ENCODE measurements at places on chromosomes 7 and 10.

DNA sequence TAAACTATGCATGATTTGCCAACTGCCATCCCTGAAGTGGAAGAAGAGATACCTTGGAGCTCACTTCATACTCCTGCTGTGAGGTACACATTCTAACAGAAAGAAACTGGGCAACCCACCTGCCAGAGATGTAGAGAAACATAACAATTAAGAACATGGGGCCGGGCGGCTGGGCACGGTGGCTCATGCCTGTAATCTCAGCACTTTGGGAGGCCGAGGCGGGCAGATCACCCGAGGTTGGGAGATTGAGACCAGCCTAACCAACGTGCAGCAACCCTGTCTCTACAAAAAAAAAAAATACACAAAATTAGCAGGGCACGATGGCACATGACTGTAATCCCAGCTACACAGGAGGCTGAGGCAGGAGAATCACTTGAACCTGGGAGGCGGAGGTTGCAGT lies 402.6 kb upstream of the ANKRD30A start:
- no peak for DNase-seq

DNA sequence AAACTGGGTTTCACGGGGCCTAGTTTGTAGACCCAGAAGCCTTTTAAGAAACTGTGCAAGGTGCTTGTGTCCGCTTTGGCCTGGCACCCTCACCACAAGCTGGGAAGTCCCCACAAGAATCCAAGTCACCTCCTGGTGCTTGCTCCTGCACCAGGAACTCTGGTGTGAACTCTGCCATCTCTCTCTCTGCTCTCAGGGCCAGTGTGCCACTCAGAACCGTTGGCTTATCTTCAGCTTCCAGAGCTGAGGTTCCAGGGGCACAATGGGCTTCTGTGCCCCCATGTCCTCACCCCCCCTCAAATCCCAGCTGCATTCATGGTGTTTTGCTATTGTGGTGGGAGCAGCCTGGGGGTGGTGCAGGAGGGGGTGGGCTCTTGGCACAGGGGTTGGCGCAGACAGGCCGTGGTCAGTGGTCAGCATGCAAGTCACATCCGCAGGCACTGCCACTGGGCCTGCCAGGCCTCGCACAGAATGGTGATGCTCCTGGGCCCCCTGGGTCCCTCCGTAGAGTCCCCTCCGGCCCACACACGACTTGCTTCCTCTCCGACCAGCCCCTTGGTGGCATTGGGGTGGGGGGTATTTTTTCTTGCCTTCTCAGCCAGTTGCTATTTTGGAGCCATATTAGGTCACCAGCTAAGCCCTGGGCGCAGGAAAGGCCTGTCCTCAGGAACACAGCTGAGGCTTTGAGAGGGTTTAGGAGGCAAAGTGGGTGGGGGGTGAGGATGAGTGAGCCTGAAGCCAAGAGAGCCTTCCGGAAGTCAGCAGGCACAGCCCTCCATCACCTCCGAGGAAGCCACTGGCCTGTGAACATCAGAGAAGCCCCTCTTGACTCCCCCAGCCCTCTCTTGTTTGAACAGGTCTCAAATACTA lies 3.0 kb downstream of the ZCCHC24 start:
- no peak for DNase-seq

DNA sequence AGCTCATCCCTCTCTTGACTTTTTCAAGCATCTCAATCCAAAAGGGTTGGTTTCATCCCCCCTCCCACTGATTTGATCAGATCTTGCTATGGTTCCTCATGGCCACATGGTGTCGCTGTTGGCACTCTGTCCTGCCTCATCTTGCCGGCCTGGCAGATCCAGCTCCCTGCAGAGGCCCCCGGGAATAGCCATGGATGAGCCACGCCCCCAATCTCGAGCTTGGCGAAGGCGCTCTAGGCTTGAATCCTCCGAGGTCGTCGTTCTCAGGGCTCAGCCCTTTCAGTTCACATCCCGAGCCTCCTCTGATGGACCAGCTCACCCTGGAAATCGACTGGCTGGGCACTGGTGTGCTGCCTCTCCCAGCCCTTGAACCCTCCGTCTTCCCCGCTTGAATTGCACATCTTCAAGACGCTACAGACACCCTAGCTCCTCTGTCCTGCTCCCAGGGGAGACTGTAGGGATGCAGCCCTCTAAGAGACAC lies 628.7 kb downstream of the TYW1 start:
- DNase-seq: peak; percentile 33

- no peak for DNase-seq
Measured at GRCh38 chr7:110646804-110647203, 444.1 kb upstream of the LRRN3 start.

DNA sequence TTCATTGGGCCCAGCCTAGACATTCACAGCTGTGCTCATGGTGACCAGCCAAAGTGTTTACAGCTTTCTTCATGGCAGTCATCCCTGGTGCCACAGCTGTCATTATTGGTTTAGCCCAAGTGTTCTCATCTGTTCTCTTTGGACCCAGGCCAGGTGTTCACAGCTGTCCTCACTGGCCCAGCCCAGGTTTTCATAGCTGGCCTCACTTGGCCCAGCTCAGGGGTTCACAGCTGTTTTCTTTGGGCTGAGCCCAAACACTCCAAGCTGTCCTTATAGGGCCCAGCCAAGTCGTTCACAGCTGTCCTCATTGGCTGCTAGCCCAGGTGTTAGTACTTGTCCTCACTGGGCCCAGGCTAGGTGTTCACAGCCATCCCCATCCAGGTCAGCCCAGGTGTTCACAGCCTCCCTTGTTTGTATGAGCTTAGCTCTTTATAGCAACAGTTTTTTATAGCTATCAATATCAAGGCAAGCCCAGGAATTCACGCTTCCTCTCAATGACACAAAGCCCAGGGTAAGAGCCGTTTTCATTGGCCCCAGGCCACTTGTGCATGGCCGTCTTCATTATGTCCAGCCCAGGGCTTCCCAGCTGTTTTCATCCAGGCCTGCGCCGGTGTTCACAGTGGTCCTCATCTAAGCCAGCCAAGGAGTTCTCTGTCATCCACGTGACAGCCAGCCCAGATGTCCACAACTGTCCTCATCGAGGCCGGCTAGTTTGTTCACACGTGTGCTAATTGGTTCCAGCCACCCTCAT lies 11.6 kb downstream of the FRG2B start:
- DNase-seq: no peak

DNA sequence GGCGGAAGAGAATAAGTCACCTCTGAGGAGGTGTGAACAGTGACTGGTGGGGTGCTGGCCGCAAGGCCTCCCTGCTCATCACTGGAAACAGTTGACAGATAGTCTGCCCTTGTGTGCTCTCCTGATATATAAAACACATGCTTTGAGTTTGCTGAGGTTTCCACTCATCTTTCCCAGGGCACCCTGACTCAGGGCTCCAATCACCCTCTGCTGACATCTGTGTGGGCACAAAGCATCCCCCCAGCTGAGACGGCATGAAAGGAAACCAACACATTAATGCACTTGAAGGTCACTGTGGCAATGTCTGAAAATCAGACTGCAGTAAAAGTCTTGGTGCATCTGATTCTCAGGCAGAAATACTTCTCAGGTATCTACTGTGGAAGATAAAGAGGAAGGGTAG lies 49.8 kb downstream of the EPDR1 start:
- DNase-seq: no peak

DNA sequence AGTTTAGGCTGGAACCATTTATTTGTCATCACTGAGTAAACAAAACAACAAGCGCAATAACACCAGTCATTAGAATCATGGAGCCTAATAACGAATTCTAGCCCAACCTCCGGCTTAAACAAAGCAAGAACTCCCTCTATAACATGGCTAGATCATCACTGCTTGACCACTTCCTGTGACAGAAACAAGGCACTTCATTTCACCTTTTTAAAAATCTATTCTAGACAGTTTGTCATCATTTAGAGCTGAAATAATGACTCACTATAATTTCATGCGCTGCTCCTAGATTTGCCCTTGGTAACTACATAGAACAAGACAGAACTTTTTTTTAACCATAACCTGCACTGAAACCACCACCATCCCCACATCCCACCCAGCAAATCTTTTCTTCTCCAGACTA lies 81.3 kb downstream of the OSBPL3 start:
- DNase-seq: no peak

DNA sequence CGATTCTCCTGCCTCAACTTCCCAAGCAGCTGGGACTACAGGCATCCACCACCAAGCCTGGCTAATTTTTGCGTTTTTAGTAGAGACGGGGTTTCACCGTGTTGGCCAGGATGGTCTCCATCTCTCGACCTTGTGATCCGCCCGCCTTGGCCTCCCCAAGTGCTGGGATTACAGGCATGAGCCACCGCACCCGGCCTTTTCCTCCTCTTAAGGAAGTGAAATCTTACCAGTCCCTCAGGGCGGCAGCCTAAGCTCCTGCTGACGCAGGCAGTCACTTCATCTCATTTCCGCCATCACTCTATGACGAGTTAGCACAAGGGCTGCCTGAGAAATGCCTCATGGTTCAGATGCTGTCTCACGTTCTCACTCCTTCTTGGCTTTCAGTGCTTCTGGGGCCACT lies 246.0 kb upstream of the SHH start:
- peak; percentile 32 for DNase-seq

DNA sequence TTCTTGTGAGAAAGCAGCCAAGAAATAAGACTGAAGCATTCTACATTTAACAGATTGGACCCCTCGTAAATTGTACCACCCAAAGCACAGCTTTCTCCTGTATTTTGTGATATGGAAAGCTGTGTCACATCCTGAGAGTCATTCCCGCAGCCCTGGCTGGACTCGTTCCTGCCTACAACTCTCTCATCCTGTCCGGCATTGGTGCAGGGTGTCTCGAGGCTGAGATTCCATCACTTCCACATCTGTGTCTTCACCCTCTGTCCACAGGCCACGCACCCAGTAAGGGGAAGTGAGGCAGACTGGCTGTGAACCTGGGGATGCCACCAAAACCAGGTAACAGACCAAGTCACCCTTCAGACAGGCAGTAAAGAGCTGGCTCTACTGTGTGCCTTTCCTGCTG lies 146.2 kb upstream of the KLF6 start:
- DNase-seq: no peak

GRCh38 chr7:44977959-44978335 lies 868 bp downstream of the MYO1G start:
- DNase-seq: no peak

- DNase-seq: no peak
Measured at GRCh38 chr10:72158176-72158575, 57.6 kb upstream of the ANAPC16 start.

DNA sequence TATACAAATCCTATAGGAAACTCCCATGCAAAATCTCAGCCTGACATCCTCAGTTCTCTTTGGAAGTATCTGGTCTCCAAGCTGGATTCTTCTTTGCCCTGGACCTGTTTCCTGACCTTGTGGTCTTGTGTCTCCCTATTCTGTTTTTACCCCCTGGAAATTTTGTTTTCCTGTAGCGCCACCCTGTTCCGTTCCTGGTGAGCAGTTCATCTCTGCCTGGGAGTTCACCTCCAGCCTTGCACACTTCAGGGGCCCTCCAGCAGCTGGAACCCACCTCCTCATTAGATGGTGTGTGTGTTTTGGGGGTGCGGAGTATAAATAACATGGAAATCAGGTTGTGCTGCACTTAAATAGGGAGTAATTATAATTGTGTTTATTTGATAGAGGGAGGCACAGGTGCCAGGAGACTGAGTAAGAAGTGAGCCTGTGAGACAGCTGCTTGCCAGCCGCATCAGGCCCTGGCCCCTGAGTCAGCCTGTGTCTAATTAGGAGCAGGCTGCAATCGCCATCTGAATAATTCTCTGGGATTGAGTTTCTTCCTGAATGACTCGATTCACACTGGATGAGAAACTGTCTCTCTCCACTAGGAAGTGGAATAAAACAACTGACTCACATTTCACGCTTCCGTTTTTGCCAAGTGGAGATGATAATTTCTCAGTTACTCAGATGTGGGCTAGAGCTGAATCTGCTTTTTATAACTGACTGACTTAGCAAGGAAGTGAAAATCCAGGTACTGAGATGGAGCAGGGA lies 69.4 kb upstream of the HECTD2 start:
- DNase-seq: peak; percentile 44

DNA sequence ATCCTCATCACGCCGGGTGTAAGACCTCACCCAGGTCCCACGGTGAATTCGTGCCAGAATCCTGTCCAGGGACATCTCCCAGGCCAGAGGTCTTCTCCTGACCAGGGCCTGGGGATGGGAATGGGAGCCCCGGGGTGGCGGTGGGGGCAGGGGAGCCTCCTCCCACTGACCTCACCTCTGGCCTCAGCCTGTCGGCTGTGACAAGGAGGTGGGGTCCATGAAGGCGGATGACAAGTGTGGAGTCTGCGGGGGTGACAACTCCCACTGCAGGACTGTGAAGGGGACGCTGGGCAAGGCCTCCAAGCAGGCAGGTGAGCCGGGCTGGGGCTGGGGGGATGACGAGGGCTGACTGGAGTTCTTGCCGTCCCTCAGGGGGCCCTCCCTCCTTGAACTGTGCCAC lies 41.3 kb downstream of the TBATA start:
- DNase-seq: no peak

DNA sequence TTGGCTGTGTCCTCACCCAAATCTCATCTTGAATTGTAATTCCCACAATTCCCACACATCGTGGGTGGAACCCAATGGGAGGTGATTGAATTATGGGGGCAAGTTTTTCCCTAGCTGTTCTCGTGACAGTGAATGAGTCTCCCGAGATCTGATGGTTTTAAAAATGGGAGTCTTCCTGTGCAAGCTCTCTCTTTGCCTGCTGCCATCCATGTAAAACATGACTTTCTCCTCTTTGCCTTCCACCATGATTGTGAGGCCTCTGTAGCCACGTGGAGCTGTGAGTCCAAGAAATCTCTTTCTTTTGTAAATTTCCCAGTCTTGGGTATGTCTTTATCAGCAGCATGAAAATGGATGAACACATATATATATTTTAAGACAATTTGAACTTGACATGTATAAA lies 285.4 kb downstream of the BAMBI start:
- no peak for DNase-seq

GRCh38 chr7:30543813-30544525 lies 39.3 kb upstream of the GGCT start:
- no peak for DNase-seq

DNA sequence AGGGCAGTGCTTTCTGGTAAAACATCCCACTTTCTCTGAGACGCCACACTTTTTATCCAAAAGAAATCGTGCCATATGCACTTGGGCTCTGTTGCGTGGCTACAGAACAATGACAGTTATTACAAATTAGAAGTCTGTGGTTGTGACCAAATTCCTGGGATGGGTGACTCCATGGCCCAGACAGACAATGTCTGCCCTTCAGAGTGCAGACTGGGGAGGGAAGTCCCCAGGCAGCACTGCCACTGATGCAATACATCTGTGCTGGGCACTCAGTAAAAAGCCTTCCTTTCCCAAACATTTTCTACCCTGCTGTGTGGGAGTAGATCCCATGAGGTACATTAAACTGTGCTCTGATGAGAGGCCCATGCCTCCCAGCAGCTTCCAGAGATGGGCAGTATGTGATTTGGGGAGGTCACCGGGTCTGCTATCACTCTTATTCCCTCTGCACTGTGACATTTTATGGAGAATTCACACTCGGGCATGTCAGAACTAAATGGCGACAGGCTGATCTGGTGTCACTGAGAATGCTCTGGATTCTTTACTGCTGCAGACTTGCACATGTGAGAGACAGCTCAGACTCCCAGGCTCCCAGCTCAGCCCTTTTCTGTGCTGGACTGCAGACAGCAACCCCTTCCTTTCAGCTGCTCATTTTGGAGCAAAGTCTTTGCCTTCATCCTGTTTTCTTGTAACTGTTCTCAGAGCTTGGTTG lies 243.5 kb upstream of the ZNF32 start:
- no peak for DNase-seq

All from tibial artery (tissue), 4 donors.